Dermis microvascular lymphatic vessel endothelial cell (primary cell): ENCODE measurements at places on chromosomes 12 and 14. TPM values are rescaled to one million over a fixed set of nuclear protein-coding genes. Genes with fewer than 3 reads are reported as not detected.

DYNLL1 gene
- total RNA-seq: 241 and 279 TPM in 2 replicates

DIO3 gene
- total RNA-seq: not detected in 2 replicates

DNA sequence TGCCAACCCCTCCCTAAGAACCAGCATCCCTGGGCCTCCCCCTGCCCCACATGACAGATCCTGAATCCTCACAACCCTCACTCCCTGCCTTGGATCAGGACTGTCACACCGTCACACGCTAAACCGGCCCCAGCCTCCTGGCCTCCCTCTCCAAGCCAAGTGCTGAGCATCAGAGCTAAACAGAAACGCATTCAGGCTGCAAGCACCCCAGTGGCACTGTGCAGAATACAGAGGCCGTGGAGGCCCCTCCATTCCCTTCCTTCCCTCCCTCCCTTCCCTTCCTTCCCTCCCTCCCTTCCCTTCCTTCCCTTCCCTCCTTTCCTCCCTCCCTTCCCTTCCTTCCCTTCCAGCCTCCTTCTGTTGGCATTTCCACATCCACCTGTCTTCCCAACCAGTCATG, 12.6 kb downstream of the POLE start:
- no peak for DNase-seq

CISTR gene
- not detected in 2 replicates for total RNA-seq

GRCh38 chr14:105326891-105327694, 12.5 kb downstream of the PACS2 start:
- no peak for DNase-seq

- DNase-seq: no peak
These were observed 47.7 kb upstream of the PPP2R5C start for GRCh38 chr14:101713621-101714349.

- DNase-seq: no peak
These were observed 111.0 kb upstream of the NCOR2 start for GRCh38 chr12:124678421-124678893.

DNA sequence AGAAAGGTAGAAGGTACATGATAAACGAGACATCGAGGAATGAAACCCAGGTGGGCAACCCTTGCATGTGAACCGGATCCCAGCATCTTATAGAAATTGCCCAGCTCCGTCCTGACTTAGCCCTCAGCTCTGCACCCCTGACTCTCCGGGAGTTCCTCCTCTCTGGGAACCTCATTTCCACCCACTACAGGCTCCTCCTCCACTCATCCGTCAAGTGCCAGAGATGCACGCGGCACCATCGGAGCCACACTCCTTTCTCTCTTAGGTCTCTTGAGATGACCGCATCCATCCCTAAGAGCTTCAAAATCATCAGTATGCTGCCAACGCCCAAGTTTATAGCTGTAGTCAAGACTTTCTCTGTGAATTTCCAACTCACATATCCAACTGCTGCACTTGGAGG, 84.7 kb downstream of the TTC7B start:
- no peak for DNase-seq

- peak; percentile 95 for DNase-seq
These were observed 33.9 kb upstream of the RASSF8 start for GRCh38 chr12:25924491-25925001.

DNA sequence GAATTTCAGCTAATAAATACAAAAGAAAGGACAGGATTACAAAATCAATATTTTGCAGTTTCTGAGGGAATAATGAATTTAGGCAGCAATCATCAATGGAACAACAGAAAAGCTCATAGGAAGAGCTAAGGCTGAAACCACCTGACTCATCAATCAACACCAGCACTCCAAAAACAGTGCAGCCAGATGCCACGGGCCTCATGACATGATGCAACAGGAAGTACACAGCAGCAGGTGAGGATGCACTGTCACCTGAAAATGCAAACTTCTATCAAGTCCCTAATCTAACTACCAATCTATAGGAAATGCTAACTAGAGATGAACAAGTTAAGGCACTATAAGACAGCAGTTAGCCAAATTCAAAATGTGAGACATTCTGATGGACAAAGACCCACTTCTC, 21.7 kb downstream of the GNS start:
- DNase-seq: no peak

- DNase-seq: no peak
These were observed 34.3 kb upstream of the DCN start for GRCh38 chr12:91216871-91217270.

JPH4 gene
- under 0.01 and 0.13 TPM in 2 replicates for total RNA-seq

GRCh38 chr12:46933947-46934346, 108.2 kb upstream of the SLC38A4 start:
- peak; percentile 65 for DNase-seq

CLEC2A gene
- total RNA-seq: not detected in 2 replicates

DNA sequence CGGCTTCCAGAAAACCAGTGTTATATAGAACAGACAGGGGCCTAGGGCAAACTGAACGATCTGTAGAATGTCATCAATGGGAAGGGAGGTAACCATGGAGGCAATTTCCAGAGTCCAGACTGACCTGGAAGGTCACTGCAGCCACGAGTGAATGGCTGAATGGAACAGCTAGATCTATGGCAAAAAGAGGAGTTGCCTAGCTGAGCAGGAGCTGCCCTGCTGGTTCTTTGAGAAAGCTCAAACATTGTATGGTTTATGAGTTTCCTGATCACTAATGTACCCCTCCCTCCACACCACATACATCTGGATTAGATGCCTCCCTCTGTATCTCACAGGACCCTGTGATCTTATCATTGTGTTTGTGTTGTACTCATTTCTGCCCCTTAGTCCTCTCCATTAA, 1.0 kb upstream of the RERG start:
- no peak for DNase-seq

- DNase-seq: no peak
These were observed 62.2 kb downstream of the PTPN11 start for GRCh38 chr12:112480931-112481330.

GRCh38 chr14:71070169-71070568, 162.9 kb downstream of the PCNX1 start:
- DNase-seq: no peak

- DNase-seq: no peak
These were observed 24.3 kb upstream of the TMEM106C start for GRCh38 chr12:47939009-47939601.

DNA sequence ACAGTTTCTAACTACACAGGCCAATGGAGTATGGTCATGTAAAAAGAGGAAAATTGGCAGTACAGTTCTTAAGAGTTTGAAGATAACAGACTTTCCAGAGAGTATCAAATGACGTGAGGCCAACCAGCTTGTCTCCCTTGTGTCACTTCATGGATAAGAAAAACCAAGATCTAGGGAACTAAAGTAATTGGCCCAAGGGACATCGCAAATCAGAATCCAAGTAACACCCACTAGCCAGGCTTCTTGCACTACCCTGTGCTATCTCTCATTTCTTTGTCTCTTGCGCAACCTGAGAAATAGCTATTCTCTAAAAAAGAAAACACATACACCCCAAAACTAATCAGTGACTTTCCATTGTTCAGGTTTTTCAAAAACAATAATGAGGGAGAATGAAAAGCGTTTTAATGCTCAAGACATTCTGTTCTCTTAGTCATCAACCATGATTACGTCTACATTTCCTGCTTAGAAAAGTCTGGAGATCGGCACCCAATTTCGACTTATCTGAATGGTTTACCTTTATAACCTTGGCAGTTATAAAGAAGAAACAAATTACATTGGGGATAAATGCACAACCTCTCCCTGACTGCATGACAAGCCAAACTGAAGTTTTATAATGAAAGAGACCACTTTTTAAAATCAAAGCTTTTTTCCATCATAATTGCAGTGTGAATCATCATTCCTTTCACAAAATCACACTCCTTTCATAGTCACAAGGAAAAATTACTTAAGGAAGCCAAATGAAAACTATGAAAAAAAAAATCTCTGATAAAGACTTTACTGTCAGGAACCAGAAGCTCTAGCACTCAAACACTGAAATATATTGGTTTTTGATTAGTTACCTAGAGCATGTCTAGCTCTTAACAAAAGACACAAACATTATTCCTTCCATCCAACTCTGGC, 42.1 kb downstream of the TMTC1 start:
- DNase-seq: peak; percentile 67

CD69 gene
- 0.39 and 1.3 TPM in 2 replicates for total RNA-seq

TMEM63C gene
- total RNA-seq: 0.13 and 0.77 TPM in 2 replicates

IL23A gene
- total RNA-seq: 0.13 TPM in 1 of 2 replicates, not detected in the other

TAS2R42 gene
- total RNA-seq: not detected in 2 replicates

GRCh38 chr14:32607399-32607798, 278.3 kb downstream of the AKAP6 start:
- DNase-seq: no peak

- DNase-seq: no peak
These were observed 20.6 kb upstream of the TMPRSS12 start for GRCh38 chr12:50822082-50822481.

GRCh38 chr12:89890161-89890560, 181.5 kb upstream of the ATP2B1 start:
- no peak for DNase-seq

- DNase-seq: no peak
These were observed 32.4 kb downstream of the C14orf132 start for GRCh38 chr14:96071561-96071960.

CCDC175 gene
- total RNA-seq: not detected in 2 replicates

KCNC2 gene
- total RNA-seq: not detected in 2 replicates

- no peak for DNase-seq
These were observed 151.5 kb downstream of the LRFN5 start for GRCh38 chr14:41758011-41758665.
